Activated T-cell treated with anti-CD3 and anti-CD28 coated beads, Interleukin-2, amount 50 U/mL, for 72 hours (primary cell): ENCODE measurements at places on chromosomes 7 and 10. TPM values are rescaled to one million over a fixed set of nuclear protein-coding genes. Genes with fewer than 3 reads are reported as not detected.
A peak's percentile ranks its signal among the peaks of the same experiment; 100 is the strongest.

Gene PRTFDC1
- 0.49 TPM for total RNA-seq

Gene CPA4
- total RNA-seq: 0.32 TPM

Gene NCF1
- 1.8 TPM for total RNA-seq

Gene CDC14C
- total RNA-seq: not detected

Gene NAT16
- total RNA-seq: not detected

Gene PTPN20
- 1.1 TPM for total RNA-seq

Gene FXYD4
- total RNA-seq: not detected

Gene NPS
- total RNA-seq: not detected

DNA sequence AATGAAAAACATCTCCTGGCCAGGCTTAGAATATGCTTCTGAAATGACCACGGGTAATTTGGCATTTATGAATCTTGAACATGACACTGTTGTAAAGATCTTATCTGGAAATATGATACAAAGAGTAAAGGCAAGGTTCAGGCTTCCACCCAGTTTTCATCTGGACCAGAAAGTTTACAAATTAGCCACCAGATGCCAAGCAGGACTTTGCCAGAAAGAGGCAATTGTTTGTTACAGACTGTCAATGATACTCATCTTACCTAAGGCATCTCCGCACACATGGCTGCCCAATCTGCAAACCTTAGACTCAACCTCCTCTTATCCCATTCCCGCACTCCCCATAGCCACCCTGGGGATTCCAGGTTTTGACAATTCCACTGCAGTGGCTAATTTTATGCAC, 795.3 kb downstream of the TYW1 start:
- no peaks in the 10 kb centered on the region for H3K27me3 ChIP-seq
- no peaks in the 10 kb centered on the region for H3K4me1 ChIP-seq
- no peak overlapping the region for H3K27ac ChIP-seq
- H3K4me3 ChIP-seq: no peak overlapping the region

GRCh38 chr7:10707519-10707918, 266.2 kb upstream of the PHF14 start:
- no peak for DNase-seq
- H3K36me3 ChIP-seq: no peaks in the 10 kb centered on the region
- H3K27me3 ChIP-seq: no peaks in the 10 kb centered on the region
- H3K27ac ChIP-seq: no peak overlapping the region
- H3K4me1 ChIP-seq: no peaks in the 10 kb centered on the region
- H3K4me3 ChIP-seq: no peak overlapping the region

- no peak overlapping the region for H3K27ac ChIP-seq
- H3K4me3 ChIP-seq: no peak overlapping the region
- no peaks in the 10 kb centered on the region for H3K27me3 ChIP-seq
- H3K4me1 ChIP-seq: no peaks in the 10 kb centered on the region
These were observed 128.3 kb downstream of the CCDC3 start for GRCh38 chr10:12873172-12873571.

DNA sequence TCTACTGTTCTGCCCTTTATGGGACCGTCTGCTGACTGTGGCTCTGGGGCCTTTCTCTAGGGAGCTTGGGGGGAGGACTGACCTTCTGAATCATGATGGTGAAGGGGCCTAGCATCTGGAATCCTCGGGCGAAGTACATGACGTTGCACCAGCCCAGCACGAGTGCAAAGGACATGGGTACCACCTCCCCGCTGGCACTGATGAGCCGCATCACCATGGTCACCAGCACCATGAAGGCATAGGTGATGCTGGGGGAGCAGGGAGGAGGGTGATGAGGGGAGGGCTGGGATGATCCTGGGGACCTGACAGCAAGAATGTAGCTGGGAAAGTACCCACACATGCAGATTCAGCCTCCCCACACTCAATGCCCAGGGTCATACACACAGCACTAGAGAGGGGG, 11.1 kb downstream of the TRPV6 start:
- no peak for DNase-seq
- no peaks in the 10 kb centered on the region for H3K4me1 ChIP-seq
- no peaks in the 10 kb centered on the region for H3K27me3 ChIP-seq

DNA sequence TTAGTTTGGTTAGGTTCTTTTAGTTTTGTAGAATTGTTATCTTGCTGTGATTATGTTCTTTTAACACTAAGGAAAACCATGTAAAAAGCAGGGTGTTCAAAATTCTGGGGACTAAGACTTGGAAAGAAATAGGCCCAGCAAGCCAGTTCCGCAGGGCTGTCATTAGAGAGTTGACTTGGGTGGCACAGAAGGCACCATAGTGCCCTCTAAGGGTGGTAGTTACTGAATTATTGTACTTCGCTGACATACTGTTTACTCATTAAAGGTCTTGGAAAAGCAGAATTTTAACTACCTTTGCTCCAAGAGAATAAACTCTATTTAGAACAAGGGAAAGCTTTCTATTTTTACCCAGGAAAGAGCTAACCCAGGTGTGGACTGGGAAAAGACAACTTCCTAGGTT, 86.5 kb downstream of the OTUD1 start:
- peaks cover 13% of the 10 kb centered on the region for H3K27me3 ChIP-seq
- H3K36me3 ChIP-seq: no peaks in the 10 kb centered on the region
- no peak overlapping the region for H3K4me3 ChIP-seq
- DNase-seq: no peak
- H3K27ac ChIP-seq: no peak overlapping the region

DNA sequence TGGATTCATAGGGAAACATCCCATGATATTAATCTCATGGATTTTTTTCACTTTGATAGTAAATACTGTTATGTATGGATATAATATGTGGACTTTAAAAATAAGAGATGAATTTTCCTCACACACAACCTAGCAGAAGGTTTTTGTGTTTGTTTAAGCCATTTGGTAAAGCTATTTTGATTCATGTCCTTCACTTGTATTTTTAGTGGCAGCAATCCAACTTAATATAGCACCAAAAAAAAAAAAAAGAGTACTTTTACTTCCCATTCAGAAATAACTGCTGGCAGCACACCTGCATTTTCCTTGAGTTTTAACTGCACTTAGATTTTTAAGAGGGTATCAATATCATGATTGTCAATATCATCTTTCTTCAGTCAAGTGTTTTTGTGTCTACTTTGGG, 60.0 kb downstream of the MCMBP start:
- no peak overlapping the region for H3K4me3 ChIP-seq
- no peaks in the 10 kb centered on the region for H3K27me3 ChIP-seq
- H3K36me3 ChIP-seq: no peaks in the 10 kb centered on the region
- no peak overlapping the region for H3K27ac ChIP-seq
- DNase-seq: no peak
- peaks cover 15% of the 10 kb centered on the region for H3K4me1 ChIP-seq

DNA sequence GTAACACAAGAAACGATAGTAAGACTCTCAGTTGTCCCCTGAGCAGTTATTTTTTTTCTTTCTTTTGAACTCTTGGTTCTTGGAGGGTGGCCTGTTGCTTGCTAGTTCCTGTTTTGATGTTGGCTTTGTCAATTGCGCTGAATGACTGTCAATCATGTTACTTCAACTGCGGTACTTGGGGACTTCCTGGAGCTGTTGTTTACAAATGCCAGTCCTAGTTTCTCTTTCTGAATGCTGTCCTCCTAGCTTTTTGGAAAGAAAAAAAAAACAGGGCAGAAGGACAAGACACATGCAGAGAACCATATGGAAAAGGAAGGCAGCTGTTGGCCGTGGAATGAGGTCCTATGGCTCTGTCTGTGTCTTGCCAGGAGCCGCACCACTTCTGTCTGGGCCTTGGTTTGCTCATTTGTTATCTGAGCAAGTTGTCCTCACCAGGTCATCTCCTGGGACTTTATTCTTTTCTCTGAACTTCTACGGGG, 7.0 kb upstream of the PDCD4 start:
- peak; percentile 65 for DNase-seq
- no peaks in the 10 kb centered on the region for H3K27me3 ChIP-seq
- peak overlapping the region; percentile 98 for H3K27ac ChIP-seq
- peak overlapping the region; percentile 91 for H3K4me3 ChIP-seq

DNA sequence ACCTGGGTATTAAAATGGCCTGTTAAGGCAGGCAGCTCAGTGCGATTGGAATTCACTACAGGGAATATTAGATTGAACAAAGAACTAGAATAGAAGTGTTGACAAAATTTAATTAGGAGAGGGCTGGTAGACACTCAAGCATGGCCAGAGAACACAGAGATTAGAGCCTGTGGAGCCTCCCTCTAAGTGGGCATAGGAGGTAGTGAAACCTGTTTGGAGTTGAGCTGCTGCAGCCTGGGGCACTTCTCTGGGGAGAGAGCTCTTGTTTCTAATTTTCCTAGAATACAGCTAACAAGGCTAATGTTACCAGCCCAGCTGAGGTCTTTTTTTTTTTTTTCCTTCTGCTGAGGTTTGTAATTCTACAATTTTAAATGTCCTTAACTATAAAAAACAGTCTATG, 46.4 kb downstream of the TMEM168 start:
- H3K27ac ChIP-seq: no peak overlapping the region
- no peaks in the 10 kb centered on the region for H3K4me1 ChIP-seq
- no peaks in the 10 kb centered on the region for H3K27me3 ChIP-seq
- no peak overlapping the region for H3K4me3 ChIP-seq

- no peaks in the 10 kb centered on the region for H3K36me3 ChIP-seq
- H3K27me3 ChIP-seq: peaks cover 8% of the 10 kb centered on the region
- peaks cover 13% of the 10 kb centered on the region for H3K4me1 ChIP-seq
- no peak overlapping the region for H3K4me3 ChIP-seq
- no peak overlapping the region for H3K27ac ChIP-seq
- no peak for DNase-seq
These were observed 2.0 kb downstream of the CLDN4 start for GRCh38 chr7:73832806-73833205.

DNA sequence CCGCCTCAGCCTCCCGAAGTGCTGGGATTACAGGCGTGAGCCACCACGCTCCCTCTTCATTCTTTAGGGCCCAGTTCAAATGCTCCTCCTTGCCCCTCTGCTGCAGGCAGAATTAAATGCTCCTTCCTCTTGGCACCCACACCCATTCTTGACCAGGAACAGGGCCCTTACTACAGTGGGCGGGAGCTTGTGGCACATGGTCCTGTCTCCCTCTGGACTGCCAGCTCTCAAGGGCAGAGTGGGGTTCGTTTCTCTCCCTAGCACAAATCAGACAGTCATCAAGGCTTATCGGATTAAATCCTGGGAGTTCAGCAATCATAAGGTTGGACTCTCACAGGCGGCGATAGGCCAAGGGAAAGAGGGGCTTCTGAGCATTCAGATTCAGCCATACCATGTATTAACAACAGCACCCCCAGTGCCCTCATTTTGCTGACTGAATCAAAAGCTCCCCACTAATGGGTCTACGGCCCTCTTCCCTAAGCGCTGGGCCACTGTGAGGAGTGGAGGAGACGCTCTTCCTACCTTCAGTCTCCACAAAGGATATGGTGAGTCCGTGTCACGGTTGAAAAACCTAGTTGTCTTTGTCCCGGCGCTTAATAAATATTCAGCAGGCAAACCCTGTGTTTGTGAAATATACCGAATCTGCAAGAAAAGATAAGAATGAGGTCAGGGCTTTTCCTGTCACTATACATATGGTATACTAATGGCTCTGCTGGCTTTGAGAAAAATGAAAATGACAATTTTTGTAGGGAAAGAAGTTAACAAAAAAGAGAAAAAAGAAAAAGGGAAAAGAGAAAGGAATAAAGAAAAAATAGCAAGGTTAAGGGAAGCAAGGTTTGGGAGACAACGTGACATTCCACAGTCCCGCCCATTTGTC, 107.4 kb downstream of the CLEC2L start:
- H3K36me3 ChIP-seq: peaks cover 2% of the 10 kb centered on the region
- H3K4me3 ChIP-seq: peak overlapping the region; percentile 68

DNA sequence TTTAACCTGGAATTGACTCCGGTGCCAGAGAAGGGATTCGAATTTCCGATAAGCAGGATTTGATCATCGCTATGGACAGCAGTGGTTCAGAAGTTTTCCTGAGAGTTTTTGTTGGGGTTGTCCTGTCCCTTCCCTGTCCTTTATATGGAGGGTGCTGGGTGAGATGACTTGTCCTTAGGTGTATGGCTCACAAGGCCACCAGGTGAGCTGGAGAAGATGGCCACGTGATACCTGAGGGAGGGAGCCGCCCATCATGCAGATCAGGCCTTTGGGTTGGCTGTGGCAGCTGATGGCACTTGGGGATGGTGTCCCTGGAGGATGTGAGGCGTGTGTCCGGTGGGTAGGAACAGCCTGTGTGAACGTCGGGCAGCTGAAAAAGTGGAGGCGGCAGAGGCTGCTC, 187.7 kb downstream of the PTPN20 start:
- H3K27me3 ChIP-seq: no peaks in the 10 kb centered on the region
- DNase-seq: no peak
- H3K4me3 ChIP-seq: no peak overlapping the region
- H3K4me1 ChIP-seq: no peaks in the 10 kb centered on the region

GRCh38 chr10:113320987-113321386, 231.9 kb upstream of the HABP2 start:
- peaks cover 23% of the 10 kb centered on the region for H3K27me3 ChIP-seq
- peaks cover 3% of the 10 kb centered on the region for H3K4me1 ChIP-seq
- H3K4me3 ChIP-seq: no peak overlapping the region
- H3K27ac ChIP-seq: no peak overlapping the region

DNA sequence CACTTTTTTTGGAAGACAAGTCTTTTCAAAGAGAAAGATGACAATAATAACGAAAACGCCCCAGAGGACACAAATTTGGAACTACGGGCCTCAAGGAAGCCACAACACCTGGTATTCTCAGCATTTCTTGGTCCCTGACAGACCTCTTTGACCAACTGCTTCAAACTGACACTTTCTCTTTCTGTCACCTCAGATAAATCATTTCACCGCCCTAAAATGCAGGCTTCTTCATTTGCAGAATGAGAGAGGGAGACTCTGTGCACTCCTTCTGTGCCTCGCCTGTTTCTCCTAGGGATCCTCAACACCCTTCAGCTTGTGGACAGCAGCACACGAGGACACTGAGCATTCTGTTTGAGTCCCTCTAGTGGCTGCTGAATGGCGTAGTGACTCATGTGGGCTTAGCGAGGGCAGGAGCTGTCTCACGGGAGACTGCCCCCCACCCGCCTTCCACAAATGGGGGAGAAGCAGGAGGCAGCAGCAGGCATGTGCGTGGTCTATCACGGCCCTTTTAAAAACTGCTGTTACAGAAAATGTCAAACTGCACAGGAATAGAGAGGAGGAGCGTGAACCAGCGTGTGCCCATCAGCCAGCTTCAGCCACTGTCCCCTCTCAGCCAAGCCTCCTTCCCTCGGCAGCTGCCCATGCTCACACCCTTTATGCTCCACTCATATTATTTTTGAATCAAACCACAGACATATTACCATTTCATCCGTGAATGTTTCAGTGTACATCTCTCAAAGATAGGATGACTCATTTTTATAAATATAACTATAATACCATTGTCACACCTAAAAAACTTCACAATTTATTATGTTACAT, 41.4 kb downstream of the GSDME start:
- H3K27ac ChIP-seq: no peak overlapping the region
- H3K4me3 ChIP-seq: no peak overlapping the region
- H3K4me1 ChIP-seq: peaks cover 14% of the 10 kb centered on the region
- H3K27me3 ChIP-seq: peaks cover 43% of the 10 kb centered on the region
- H3K36me3 ChIP-seq: no peaks in the 10 kb centered on the region

GRCh38 chr7:40418448-40418847, 283.6 kb downstream of the SUGCT start:
- H3K27ac ChIP-seq: no peak overlapping the region
- H3K4me1 ChIP-seq: no peaks in the 10 kb centered on the region
- no peak for DNase-seq
- H3K4me3 ChIP-seq: no peak overlapping the region
- no peaks in the 10 kb centered on the region for H3K27me3 ChIP-seq
